ENCODE measurements at places on chromosomes 11 and 22.

DNA sequence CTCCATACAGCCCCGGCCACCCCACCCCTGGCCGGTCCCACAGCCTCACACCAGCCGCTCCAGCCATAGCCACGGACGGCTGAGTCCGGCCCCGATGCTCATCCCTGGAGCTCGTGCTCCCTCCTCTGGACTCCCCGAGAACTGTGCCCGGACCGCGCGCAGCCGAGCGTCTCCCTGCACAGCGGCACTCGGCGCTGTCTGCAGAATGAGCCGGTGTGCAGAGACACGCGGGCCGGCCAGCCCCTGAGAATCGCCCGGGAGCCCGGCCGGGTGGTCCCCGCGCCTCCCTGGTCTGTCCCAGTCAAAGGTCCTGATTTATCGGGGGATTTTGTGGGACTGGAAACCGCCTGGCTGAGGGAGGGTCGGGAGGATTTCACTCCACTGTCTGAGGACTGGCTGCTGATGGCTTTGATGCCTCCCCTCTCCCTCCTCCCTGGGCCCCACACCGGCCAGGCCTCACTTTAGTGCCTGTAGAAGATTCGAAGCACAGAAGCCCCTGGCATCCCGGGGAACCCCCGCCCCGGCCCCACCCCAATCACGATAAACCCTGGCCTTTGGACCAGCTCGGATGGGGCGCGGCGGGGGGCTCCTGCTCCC, 102.7 kb downstream of the BRD1 start:
- peak; percentile 82 for DNase-seq

- DNase-seq: no peak
Measured at GRCh38 chr11:888310-889212, 22.0 kb downstream of the CHID1 start.

DNA sequence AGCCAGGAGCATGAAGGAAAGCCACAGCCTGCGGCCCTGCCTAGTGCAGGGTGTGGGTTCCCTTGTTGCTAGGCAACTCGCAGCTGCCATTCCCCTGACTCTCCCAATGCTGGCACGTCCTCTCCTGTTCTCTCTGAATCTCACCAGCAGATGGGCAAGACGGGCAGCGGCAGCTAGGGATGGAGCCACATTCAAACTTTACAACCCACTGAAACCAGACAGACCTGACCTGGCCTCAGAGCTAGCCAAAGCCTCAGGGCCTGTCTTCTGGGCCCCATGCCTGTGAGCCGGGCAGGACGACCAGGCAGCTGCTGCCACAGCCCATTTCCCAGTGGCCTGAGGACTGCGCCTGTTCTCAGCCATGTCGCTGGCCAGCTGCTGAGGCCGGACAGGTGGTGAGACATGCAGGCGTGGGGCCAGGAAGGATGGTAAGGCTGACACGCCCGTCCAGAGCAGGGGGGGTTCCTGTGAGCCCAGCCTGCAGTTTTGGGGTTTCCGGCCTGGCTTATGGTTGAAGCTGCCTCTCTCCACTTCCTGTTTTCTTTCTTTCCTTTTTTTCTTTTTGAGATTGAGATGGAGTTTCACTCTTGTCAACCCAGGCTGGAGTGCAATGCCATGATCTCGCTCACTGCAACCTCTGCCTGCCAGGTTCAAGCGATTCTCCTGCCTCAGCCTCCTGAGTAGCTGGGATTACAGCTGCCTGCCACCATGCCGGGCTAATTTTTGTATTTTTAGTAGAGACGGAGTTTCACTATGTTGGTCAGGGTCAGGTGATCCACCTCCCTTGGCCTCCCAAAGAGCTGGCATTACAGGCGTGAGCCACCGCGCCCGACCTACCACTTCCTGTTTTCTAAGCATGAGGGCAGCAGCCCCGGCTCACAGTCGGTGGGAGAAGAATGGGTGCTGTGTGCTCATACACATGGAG, 4.1 kb downstream of the SUN2 start:
- DNase-seq: peak; percentile 84

GRCh38 chr11:66333896-66334604, 2.2 kb downstream of the RIN1 start:
- no peak for DNase-seq

DNA sequence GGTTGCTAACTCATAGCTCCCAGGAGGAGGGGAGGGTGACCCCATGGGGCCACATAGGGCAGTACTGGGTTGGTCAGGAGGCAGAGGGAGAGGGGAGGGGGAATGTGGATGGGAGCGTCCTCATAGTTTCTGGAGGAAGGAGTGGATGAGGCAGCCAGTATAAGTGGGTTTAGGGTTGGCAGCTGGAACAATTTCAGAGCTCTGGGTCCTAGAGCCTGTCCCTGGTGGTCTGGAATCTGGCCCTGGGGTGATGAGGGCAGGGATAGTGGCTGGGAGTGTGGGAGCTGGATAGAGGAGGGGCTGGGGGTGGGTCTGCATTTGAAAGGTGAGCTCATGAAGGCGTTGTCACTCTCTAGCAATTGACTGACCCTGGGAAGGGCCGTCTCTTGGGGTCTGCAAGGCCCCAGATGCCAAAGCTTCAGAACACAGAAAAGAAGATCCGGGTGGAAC, 5.3 kb upstream of the MRGPRG start:
- DNase-seq: no peak

DNA sequence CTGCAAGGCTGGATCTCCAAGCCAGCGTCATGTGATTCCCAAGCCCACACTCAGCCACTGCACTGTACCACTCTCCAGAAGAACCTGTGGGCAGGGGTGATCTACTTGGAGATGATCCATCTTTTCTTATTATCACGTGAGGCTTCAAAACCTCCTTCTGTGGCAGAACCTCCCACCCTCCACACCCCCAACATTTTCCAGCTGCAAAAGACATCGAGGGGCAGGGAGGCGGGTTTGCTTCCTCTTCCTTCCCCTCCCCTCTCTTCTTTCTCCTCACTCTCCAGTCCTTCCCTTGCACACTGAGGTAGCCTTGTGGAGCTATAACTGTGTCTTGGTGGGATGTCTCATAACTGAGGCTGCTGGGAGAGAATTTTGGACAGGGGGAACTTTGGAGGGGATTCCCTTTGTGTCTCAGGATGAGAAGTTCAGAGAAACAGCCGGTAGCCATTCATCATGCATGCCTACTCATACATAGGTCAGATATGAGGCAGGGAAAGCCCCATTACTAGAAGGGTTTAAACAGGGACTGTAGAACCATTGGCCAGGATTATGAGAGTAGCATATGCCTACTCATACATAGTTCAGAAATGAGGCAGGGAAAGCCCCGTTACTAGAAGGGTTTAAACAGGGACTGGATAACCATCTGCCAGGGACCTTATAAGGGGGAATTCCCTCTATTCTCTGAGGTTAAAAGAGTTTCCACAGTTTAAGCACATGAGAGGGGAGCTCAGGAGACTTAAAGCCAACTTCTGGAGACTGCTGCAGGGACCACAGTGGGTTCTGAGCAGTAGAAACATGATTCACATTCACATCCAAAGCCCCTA, 420.7 kb upstream of the CADM1 start:
- DNase-seq: peak; percentile 66

DNA sequence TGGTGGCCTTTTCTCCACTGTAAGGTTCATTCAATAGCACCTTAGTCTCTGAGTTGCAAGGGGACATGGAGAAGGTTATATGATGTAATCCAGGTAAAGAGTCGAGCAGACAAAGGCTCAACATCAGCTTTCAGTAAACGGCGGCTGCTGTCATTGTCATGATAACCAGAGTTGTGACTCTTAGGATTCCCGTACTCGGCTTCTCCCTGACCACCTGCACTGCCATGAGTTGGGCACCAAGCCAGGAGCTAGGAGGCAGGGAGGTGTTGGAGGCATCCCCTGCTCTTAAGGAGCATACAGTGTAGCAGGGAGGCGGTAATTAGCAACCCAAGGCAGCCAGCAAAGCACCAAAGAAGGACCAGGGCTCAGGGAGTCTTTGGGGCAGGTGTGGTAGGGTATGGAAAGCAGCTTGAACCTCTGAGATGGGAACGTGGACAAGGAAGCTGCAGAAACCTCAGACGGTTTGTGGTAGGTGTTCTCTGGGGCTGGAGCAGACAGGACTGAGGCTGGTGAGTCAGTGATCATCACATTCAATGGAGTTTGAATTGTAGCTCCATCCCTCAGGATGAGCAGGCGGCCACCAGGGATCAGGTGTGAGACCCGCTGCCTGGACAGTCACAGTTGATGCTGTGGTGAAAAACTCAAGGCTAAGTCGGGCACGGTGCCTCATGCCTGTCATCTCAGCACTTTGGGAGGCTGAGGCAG, 31.7 kb downstream of the LIF start:
- DNase-seq: no peak

GRCh38 chr11:104783241-104783640, 115.0 kb downstream of the CASP12 start:
- no peak for DNase-seq

DNA sequence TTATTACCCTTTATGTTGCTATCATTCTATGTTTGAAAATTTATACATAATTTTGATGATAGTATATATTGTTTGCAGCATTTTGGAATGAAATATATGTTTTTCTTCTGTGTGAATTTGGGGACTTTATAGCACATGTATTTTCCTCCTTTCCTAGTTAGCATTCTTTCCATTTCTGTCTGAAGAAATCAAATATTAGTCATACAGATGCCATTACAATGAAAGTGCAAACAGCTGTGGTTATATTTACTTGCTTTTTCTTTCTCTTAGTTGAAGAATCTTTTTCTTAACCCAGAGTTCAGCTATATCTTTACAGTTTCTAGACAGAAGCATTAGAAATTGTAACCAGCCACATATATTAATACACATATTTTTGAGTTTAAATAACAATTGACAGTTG, 753.1 kb upstream of the ARHGAP42 start:
- DNase-seq: no peak

DNA sequence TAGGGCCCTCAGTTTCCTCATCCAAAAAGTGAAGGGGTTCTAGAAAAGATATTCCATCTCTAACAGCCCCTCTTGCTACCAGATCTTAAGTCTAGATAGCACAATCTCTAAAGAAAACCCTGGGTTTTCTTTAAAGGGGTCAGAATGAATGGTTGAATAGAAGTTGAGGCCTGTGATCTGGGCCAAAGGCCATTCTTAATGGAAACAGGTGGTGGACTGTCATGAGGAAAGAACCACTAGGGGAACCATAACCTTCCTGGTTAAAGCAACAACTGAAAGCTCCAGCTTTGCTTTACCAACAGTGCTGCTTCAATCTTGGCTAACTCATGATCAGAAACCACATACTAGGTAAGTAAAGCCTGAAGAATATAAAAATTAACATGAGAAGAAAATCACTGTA, 1.8 kb downstream of the CELF1 start:
- DNase-seq: peak; percentile 53

DNA sequence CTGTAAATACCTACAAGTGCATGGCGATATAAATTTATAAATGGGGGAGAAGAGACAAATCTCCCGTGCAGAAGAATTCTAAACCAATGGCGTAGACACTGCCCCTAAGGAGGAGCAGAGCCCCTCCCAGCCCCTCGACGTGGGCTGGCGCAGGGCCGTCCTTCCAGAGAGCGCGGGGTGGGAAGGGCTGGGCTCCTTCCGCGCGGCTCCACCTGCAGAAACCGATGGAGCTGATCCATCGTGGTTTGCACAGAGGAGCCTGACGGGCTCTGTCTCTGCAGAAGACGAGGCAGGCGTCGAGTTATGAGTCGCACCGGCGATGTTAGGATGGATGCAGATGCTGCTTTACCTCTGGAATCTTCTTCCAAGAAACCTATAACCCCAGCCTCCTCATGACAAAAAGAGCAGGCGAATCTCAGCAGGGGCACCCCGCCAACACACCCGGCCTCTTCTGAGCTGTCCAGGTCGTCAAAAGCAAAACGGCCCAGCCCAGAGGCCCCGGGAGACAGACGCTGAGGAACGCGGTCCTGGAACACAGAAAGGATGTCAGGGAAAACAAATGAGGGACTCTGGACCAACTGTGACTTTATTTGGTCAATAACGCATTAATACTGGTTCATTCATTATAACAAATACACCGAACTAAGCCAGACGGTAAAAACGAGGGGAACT, 11.0 kb upstream of the B4GALNT4 start:
- DNase-seq: no peak

DNA sequence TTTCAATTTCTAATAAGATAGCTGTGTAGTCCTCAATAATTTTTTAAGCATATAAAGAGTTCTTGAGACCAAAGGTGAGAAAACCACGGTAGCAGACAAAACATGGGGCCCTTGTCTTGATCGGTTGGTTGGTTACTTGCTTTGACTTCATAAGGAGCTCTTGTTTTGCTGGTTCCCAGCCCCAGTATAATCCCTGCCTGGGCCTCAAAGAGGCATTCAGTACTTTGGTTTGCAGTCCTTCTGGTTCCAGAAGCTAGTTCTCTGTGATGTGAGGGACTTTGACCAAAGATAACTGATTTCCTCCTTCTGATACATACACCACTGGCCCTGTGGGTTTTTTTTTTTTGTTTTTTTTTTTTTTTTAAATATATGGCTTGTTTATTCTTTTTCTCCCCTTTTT, 17.1 kb downstream of the MARK2 start:
- no peak for DNase-seq

DNA sequence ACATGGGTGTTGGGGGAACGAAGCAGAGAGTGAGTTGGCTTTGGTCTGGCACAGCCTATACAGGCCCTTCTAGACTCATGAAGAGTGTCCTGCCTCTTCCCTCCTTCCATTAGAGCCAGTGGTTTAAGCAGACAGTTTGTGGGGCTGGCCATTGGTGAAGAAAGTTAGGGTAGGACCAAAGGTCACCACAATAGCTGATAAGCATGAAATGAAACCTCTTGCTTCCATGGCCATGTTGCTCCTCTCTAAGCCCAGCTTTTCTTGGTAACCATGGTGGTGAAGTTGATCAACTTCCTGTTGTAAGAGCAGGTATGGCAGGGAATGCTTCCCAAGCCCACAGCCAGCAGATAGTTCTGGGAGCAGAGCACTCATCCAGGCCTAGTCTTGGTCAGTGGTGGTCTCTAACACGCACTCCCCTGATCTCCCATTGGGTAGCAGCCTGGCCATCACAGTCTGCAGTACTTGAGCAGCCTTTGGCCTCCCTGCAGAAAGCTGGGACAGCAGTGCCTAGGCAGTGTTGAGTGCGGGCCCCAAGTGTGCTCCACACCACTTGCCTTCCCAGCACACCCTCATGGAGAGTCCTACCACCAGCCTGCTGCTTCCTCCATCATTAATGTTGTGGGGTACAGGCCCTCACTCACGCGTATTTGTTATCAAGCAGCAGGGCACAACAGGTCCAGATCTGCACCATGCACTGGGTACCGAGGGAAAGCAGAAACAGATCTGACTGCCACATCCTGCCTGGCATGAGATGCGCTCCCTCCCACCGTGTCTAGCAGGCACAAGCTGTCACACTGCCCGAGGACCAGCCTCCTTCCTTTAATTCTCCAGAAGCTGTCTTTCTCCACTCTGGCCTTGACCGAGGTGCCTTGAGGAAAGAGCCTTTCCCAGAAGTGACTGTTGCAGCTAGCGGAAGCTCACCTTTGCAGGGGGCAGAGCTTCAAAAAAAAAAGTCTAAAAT, 65.8 kb upstream of the SUSD2 start:
- DNase-seq: no peak

GRCh38 chr11:59801981-59802638, 8.5 kb downstream of the MRPL16 start:
- DNase-seq: no peak
